Stomach (tissue), 19 donors: ENCODE measurements at places on chromosomes 7 and 10. TPM values are rescaled to one million over a fixed set of nuclear protein-coding genes. Genes with fewer than 3 reads are reported as not detected.

Gene SPDYE16
- not detected for total RNA-seq

Gene SPACDR
- not detected for total RNA-seq

Gene GALNT17
- total RNA-seq: 1.6 TPM

Gene GRM8
- not detected for total RNA-seq

Gene PNLIPRP2
- total RNA-seq: not detected

Gene ATOH7
- not detected for total RNA-seq

Gene TRIM50
- not detected for total RNA-seq

Gene PLCE1
- total RNA-seq: 16.3 TPM

Gene CUBN
- 2.2 TPM for total RNA-seq

Gene NKX1-2
- total RNA-seq: not detected

Gene MRPL32
- total RNA-seq: 70.0 TPM

Gene GRID2IP
- total RNA-seq: not detected

Gene NPSR1
- not detected for total RNA-seq

Gene CLRN3
- 15.4 TPM for total RNA-seq

Gene RHOBTB1
- total RNA-seq: 302 TPM
